HuH-7.5 (cell line): ENCODE measurements at places on chromosomes 13 and 19.

GRCh38 chr19:42134535-42135070 is 2.4 kb upstream of the POU2F2 start:
- DNase-seq, result no peak

- no peak for DNase-seq
These were observed 19.8 kb downstream of the PROZ start for GRCh38 chr13:113178070-113178895.

DNA sequence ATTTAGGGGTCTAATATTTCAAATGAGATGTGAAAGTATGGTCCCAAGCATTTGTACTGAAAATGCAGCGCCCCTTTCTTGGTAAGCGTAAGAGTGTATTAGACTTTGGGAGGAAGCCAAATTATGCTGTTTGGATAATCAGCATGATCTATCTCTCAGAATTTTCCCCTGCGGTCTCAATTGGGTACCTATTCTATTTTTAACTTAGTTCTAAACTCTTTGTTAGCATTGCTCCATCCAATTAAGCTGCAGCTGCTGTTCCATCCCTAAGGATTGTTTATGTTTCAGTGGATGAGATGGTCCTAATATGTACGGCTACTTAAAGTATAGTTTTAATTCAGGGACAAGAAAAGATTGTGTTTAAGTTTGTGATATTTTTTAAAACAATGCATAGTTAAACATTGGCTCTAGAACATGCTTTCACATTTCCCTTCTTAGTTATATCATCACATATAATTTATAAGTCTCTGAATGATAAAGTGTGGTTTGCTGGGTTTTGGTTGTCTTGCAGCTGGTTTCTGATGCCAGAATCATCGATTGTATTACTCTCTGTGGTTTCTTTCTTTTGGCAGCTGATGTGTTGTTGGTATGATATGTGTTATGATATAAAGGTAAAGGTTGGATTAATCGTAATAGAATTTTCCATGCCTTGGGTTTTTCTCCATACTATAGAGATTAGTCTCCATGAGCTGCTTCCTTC is 15.0 kb downstream of the POLR1D start:
- no peak for DNase-seq

GRCh38 chr13:63517371-63517770 is 2101.7 kb upstream of the PCDH20 start:
- no peak for DNase-seq

DNA sequence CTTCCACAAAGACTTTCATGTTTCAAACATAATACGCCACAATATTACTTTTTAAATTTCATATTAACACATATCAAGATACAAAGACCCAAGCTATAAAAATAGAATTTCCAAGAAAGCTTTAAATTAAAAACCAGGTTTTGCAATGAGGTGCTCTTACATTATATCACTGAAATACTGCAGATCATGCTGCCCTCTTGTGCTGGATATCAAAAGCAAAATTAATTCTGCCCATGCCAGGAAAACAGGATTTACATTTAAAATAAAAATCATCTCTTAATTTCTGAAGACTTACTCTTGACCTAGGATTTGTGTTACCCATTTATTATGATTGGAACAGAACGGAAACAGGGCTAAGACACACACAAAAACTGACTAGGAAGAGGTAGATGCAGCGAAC is 145.0 kb downstream of the ABCC4 start:
- no peak for DNase-seq

- DNase-seq, result no peak
These were observed 445.6 kb downstream of the KCTD12 start for GRCh38 chr13:76440568-76440967.

- no peak for DNase-seq
These were observed 65.3 kb downstream of the ABCC4 start for GRCh38 chr13:95235974-95236373.

GRCh38 chr19:58296104-58296503 is 9.1 kb upstream of the ERVK3-1 start:
- DNase-seq, result no peak

GRCh38 chr13:44089452-44089851 is 209.7 kb downstream of the LACC1 start:
- no peak for DNase-seq

GRCh38 chr13:26710166-26710565 is 50.4 kb downstream of the GPR12 start:
- no peak for DNase-seq

DNA sequence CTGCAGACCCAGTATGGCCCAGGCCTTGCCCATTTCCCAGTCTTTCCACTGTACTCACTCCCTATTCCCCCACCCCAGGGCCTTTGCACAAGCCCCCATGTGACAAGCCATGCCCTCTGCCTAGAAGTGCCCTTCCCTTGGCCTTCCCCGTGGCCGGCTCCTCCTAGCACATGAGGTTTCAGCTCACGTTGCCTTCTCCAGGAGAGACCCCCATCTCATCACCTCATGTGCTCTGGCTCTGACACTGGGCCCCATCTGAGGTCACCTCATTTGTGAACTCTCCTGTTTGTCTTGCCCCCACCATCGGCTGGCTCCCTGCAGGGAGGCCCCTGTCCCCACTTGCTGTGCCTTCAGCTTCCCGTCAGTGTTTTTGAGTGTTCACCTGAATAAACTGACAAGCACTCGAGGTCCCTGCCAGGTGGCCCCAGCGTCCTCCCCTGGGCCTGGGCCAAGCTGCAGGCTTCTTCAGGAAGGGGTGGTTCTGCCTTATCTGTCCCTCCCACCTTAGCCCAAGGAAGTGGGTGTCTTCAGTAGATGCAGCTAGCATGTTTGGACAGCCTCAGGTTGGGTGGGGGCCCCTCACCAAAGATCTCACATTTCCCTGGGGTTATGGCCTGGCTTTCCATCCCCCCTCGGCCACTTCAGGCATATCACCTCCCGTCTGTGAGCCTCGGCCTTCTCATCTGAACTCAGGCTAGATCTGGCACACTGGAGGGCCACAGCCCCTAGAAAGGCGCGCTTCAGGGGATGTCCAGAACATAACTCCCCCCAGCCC is 3.8 kb upstream of the SLC25A42 start:
- no peak for DNase-seq

- no peak for DNase-seq
These were observed 19.4 kb downstream of the CNFN start for GRCh38 chr19:42370626-42371175.

GRCh38 chr13:99666146-99666805 is 165.0 kb downstream of the TM9SF2 start:
- no peak for DNase-seq

DNA sequence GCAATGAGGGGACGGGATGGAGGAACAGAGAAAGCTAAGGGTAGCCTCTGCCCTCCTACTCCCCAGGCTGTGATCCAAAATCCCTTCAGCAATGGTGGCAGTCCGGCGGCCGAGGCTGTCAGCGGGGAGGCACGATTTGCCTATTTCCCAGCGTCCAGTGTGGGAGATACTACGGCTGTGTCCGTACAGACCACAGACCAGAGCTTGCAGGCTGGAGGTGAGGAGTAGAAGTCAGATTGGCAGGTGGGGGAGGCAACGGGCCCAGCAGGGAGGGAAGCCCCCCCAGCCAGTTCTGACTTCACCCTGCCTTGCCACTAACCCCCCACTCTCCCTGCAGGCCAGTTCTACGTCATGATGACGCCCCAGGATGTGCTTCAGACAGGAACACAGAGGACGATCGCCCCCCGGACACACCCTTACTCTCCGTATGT is 1.6 kb downstream of the USF2 start:
- no peak for DNase-seq

GRCh38 chr13:50995854-50996253 is 86.3 kb downstream of the RNASEH2B start:
- no peak for DNase-seq
